ENCODE measurements at places on chromosomes 3 and 15. TPM values are rescaled to one million over a fixed set of nuclear protein-coding genes. Genes with fewer than 3 reads are reported as not detected.
A peak's percentile ranks its signal among the peaks of the same experiment; 100 is the strongest.

- no peak for DNase-seq
These were observed 31.6 kb upstream of the TSEN2 start for GRCh38 chr3:12452361-12453330.

DNA sequence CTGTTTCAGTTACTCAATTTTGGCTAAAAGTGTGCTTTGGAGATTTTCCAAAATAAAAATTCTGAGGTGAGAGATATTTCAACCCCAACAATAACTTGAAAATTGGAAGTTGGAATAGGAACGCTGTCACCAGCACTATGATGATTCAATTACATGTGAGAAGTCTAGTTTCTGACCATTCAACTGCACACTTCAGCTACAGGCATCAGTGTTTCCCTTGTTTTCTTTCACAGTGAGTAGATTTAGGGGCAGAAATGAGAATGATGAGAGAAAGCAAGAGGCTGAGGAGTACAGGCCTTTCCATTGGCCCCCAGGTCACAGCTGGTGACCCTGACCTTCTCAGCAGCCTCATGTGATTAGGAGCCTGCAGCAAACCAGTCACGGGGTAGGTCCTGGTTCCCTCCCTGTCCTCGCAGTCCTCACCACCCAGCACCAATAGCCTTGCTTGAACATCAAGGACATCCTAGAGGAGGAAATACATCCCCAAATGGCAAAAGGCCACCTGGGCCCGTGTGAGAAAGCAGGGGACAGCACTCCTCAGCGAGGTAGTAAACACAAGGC lies 10.0 kb upstream of the FILIP1L start:
- no peak for DNase-seq

ABHD6 gene
- 10.2 TPM for total RNA-seq

IL17RB gene
- total RNA-seq = 0.64 TPM

- no peak for DNase-seq
These were observed 4.9 kb downstream of the TMED3 start for GRCh38 chr15:79315623-79316328.

DNA sequence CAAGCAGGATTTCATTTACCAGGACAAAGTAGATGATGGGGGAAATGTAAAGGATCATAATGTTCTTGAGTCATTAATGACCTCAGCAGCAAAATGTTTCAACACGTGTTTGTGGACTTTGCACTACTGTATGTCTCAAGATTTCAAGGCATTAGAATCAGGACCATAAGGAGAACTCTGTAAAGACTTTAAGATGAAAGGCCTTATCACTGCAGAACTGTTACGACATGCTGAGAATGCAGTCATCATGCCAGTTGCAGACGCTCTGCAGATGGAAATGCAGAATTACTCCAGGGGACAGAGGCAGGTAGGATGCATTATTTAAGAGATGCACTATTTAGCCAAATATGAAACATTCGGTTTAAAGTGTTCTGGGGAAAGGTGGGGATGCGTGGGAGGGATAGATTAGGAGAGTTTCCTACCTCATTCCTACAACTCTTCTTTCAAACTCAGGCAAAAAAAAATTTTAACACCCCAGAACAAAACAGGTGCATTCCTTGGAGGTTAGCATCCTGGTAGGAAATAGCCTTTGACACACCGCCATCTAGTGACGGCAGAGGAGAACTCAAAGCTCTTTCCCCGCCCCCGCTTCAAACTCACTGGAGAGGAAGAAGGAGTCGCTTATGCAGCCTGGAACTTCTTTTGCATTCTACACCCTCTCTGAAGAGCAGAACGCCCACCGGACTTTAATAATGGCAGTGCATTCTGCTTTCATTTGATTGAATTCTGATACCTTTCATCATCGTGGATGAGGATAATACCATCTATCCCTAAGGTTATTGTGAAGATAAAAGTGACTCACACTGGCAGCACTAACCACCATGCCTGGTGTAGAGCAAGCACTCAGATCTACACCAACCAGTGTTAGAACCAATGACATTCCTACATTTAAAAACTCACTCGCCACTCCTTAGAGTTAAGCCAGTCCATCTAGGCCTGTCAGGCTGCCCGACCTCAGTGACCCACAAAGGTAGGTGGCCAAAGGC lies 43.1 kb upstream of the TOPAZ1 start:
- DNase-seq = peak; percentile 57

GLCE gene
- 28.8 TPM for total RNA-seq

DNA sequence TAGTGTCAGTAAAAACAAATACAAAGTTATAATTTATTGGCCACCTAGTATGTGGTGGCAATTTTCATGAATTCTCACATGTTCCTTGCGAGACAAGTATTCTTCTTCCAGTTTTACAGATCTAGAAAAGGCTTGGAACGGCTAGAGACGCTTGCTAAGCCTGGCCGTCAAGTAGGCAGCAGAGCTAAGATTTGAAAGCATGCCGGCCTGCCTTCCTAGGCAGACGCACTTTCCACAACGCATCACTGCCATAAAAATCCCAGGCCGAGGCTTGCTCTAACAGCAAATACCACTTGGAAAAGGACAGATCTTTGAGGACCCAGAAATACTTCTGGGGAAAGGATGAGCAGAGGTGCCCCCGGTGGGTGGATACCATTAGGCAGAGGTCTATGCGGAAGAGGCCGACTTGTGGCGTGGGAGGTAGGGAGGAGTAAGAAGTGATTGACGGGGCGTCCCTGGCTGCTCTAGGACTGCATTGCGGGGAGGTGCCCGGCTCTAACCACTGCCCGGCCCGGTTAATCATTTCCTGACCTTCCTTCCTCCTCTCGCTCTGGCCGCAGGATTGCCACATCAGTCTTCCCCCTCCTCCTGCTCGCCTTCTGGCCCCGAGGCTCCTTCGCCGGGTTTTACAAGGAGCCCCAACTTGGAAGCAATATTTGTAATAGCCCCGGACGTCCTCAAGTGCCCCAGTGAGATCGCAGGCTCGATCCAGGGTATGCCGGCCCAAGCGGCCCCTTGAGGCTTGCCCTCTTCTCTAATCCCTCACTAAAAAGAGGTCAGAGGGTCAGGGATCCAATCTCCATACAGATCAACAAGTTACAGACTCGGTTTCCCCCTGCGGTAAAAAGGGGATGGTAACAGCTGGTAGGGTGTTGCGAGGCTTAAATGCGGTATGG lies 1.3 kb upstream of the USP3 start:
- DNase-seq = peak; percentile 86
